Activated CD4-positive, alpha-beta T cell treated with anti-CD3 and anti-CD28 coated beads for 36 hours (primary cell): ENCODE measurements at places on chromosomes 3 and 15.

DNA sequence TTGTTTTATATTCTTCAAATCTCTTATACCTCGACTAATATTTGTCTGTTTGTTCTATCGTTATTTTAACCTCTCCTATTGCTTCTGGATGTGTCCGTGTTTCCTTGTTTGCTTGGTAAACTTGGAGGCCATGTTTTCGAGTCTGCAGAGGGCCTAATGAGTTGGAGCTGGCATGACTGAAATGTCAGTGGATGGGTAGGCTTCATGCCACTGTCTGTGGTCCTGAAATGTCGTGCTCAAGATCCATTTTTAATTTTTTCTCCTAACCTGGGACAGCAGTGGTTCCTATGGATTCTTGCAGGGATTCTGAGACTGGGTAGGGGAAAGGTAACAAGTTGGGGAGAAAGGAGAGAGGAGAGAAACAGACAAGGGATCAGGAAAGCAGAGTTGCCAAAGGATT lies 18.8 kb upstream of the GASK1A start:
- no peak for DNase-seq

GRCh38 chr3:123525433-123525832 lies 59.4 kb downstream of the HACD2 start:
- DNase-seq: peak; percentile 12

DNA sequence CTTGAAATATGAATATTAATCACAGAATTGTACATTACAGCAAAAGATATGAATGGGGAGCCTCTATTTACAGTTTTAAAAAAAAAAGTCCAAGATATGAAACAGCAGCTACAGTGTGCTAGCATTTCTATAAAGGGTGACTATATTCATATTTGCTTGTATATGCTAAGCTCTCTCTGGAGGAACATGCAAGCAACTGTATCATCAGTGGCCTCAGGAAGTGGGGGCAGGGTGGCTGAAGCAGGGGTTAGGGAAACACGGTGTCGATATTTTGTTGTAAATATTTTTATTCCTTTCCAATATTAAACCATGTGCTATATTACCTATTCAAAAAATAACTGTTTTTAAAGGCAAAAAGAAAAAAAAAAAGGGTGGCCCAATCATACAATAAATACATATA lies 2.3 kb downstream of the UACA start:
- no peak for DNase-seq

- no peak for DNase-seq
These were observed 945.6 kb downstream of the MCTP2 start for GRCh38 chr15:95176794-95177577.

DNA sequence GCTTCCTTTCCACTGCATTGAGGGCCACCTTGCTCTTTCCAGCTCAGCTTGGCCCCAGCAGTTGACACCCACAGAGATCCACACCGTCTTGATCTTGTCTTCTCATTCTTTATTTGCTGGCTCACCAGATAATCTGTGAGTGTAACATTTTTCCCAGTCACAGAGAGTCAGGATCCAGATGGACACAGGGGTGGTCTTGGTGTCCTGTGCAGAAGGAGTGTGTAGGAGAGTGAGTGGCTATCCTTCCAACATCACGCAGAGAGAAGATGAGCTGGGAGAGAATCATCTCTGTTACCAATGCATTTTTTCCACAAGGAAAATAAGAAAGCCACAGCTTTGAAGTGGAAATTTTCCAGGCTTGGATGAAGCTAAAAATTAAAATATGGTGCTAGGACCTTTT lies 100.1 kb downstream of the EPHB1 start:
- DNase-seq: no peak

DNA sequence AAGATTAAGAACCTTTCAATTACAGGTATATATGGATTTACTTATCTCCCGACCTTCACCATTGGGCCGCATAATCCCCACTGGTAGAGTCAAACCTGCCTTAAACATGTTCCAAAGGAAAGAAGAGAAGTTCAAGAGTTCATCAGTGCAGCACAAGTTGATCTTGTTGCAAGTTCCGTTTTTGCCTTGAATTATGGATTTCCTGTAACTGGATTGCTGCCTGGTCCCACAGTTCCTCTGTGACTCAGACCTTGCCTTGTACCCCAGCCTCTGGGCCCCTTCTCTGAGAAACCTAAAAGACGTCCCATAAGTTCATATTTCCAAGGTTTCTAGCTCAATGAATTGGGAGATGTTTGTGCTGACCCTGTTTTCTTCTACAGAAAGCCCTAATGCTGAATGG lies 112.5 kb upstream of the THBS1 start:
- no peak for DNase-seq

GRCh38 chr3:71684046-71684756 lies 41.0 kb downstream of the EIF4E3 start:
- no peak for DNase-seq

DNA sequence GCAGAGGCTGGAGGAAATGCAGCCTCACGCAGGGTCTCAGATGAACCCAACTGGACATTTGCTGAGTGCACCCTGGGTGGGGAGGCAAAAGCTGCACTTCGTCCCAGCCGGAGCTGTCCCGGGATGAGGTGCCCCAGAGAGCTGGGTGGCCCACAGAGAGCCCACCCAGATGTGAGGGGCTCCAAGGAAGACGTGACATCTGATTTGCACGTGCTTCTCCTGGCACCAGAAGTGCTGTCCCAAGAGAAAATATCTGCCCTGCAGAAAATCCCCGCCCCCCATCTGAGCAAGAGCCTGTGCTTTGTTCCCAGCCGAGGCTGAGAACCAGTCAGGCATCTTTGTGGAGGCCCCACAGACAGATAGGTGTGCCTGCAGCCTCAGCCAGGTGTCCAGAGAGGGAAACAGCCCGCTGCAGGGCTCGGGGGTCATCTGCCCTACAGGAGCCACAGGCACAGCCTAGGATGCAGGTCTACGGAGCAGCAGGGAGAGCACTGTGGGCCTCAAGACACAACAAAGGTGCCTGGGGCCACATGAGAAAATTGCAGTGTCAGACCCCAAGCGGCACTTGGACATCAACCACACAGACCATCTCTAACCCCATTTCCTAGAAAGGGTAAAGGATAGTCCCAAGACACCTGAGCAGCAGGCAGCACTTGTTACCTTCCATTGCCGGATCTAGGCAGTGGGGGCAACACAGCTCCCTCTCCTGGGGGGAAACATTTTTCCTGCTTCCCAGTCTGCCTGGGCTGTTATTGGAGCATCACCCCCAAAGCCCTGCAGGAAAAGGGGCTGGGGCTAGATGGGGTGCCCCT lies 5.8 kb downstream of the TMIE start:
- peak; percentile 4 for DNase-seq
